Dermis blood vessel endothelial cell (primary cell): ENCODE measurements at places on chromosomes 4 and X. TPM values are rescaled to one million over a fixed set of nuclear protein-coding genes. Genes with fewer than 3 reads are reported as not detected.

- DNase-seq = no peak
Observed at GRCh38 chrX:94089149-94089548, 415.1 kb downstream of the FAM133A start.

DNA sequence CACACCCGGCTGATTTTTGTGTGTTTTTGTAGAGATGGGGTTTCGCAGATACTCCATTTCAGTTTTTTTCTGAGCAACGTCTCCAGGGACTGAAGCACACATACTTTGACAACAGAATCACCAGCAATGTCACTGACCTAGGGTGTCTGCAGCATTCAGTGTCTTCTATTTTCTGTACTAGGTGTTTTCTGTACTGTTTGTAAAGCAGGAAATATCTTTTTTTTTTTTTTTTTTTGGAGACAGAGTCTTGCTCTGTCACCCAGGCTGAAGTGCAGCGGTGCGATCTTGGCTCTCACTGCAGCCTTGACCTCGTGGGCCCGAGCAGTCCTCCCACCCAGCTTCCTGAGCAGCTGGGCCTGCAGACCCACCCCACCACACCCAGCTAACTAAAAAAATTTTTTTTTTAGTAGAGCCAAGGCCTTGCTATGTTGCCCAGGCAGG is 8.9 kb downstream of the ADD1 start:
- no peak for DNase-seq

GRCh38 chrX:11611965-11612364 is 53.8 kb downstream of the ARHGAP6 start:
- no peak for DNase-seq

DNA sequence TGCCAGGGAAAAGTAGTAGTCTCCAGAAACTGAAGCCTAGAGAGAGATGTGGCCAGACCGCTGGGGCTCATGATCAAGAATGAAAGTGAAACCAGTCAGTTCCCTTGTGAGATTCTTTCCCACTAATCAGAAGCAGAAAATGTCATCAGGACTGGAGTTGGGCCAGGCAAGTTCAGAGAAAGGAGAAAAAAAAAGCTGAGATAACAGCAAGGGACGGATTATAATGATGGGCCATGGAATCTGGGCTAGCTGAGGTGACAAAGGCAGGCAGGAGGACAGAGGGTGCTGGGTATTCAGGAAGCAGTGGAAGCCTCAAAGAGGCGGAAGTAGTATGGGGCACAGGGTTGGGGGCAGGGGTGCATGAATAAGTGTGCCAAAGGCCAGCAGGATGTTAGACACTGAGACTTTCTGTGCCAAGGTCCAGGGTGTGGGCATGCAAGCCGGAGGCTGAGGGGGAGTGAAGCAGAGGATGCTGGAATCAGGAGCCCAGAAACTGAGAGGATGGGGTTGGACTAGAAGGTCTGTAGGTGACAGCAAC is 2.5 kb downstream of the CXorf38 start:
- DNase-seq = peak; percentile 65

DNA sequence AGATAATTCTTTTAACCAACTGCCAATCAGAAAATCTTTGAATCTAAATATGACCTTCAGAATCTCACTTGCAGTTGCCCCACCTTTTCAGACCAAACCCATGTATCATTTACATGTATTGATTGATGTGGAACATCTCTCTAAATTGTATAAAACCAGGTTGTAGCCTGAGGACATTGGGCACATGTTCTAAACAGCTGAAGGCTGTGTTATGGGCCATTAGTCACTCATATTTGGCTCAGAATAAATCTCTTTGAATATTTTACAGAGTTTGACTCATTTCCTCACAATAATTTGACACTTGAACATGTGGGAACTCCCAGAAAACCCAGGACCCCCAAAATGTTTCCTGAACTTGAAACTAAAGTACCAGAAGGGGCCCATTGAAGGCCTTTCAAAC is 58.7 kb downstream of the UGT2B10 start:
- no peak for DNase-seq

- no peak for DNase-seq
Observed at GRCh38 chrX:8906299-8906938, 105.2 kb upstream of the FAM9A start.

DNA sequence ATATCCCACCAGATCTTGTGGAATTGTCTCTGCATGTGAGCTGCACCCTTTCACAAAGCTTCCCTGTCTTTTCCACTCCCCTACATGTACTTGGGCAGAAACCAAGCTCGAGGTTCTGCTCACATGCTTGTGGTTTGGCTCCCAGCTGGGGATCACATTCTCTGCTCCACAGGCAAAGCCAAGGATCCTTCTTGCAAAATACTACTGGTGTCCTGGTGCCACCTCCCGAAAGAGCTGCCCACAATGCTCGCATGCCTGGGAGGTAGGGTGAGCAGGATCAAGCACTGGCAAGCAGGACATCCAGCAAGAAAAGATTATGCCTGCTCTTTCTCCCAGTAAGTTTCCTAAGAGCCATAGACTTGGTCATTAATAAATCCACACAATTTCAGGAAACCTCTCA is 45.1 kb upstream of the PPARGC1A start:
- DNase-seq = no peak

DNA sequence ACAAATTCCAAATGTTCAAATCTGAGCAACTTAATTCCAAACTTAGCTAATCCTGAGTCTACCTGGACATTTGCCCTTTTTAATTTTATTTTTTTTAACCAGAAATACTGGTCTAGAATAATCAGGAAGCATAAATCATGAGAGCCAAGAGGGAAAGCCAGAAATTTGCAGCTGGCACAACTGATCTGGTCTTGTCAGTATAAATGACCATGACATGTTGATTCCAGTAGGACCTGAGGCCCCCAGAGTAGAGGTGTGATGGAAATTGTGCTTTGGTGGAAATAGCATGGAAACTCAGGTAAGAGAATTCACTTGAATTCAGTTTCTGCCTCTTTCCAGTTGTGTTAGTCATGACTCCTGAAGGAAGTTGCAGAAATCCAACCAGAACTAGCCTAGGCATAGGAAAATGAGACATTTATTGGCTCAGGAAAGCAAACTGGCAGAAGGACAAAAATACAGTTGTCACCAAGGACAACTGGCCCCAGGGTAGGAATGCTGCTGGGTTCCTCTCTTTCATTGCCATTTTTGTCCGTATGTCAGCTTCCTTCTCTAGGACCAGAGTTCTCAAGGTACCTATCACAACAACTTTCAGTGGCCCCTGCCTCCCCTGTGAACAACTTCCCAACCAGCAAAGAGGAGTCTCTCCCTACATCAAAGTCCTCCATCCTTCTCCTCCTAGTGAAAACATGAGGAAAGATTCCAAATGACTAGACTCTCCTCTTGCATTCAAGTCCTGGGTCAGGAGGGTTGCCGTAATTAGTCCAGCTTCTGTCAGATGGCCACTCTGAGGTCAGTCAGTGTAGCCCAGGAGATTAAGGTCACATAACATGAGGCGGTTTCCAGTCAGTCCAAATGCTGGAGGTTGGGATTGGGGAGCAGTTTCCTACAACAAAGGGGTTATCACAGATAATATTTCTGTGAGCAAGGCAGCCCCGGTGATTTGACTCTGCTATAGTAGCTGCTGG is 29.3 kb upstream of the MYOZ2 start:
- peak; percentile 51 for DNase-seq

Gene CSAG2
- not detected in 2 replicates for total RNA-seq

Gene DDX53
- total RNA-seq = not detected in 2 replicates

Gene G3BP2
- 239 and 264 TPM in 2 replicates for total RNA-seq

Gene GAGE12J
- total RNA-seq = not detected in 2 replicates

Gene SPANXB1
- not detected in 2 replicates for total RNA-seq
